ENCODE measurements at places on chromosomes 7 and 10.

DNA sequence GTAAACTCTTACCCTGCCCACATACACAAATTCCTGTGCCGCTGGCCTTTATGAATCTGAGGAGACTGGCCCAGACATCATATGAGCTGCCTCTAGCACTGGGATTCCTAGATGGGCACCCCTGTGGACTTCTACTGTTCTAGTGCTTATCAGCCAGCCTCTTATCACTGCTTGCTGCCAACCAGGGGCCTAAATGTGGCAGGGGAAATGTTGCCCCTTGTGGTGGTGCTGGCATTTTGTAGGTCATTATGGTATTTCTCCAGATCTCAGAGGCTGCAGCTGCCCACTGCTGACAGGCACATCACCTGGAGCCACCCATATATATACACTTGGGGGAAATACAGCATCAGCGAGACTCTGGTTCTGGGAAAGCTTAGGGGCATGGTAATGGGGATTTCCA, 5.4 kb downstream of the SFR1 start:
- DNase-seq, result peak; percentile 37

DNA sequence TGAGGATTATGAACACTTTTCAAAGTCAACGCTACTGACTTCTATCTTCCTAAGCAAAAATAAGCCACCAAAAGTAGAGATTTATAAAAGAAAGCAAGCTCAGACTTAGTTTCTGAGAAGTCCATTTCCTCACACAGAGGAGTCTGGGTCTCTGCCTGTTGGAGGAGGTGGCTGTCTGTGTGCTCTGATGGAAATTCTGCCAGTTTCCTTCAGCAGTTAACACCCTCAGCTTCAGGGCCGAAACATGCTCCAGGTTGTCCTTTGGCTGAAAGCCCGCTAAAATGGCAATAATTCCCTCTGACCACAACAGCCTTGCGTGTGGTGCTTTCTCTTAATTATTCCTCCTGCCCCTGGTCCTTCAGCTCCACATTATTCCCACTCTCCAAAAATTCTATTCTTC, 127.8 kb upstream of the LAMB4 start:
- DNase-seq, result no peak

DNA sequence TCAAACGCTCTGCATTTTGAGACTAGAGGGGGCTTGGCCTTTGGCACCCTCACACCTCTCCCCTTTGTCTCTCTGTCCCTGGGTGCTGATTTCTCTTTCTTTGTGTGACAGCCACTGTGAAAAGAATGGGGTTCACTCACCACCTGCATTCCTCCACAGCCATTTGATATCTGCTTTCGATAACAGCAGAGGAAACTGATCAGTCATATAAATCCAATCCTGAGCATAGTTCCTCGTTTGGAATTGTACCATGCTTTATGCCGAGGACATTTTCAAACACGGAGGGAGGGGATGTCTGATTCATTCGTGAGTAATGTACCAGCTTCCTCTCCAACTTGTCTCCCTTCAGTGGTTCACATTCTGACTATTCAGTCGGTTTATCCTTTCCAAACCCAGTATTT, 15.8 kb downstream of the MET start:
- DNase-seq, result no peak

DNA sequence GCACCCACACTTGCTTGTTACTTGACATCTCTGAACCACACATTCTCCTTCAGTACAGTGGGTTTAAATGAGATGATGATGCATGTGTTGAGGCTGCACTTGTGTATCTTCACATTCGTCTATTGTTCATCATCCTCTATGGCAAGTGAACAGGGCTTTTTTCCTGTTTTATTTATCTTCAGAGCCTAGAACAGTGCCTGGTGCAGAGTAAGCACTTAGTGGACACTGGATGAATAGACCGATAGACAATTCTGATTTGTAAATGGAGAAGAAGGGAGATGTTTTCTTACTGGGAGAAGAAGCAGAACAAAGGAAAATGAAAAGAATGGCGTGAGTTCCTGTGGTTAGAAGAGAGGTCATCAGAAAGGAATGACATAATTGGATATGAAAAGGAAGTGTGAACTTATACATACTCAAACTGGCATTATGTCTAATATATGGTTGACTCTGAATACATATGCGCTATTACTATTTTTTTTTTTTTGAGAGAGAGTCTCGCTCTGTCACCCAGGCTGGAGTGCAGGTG, 99.7 kb downstream of the AVL9 start:
- DNase-seq, result no peak

GRCh38 chr7:39631736-39632308, 8.4 kb downstream of the RALA start:
- DNase-seq, result no peak

DNA sequence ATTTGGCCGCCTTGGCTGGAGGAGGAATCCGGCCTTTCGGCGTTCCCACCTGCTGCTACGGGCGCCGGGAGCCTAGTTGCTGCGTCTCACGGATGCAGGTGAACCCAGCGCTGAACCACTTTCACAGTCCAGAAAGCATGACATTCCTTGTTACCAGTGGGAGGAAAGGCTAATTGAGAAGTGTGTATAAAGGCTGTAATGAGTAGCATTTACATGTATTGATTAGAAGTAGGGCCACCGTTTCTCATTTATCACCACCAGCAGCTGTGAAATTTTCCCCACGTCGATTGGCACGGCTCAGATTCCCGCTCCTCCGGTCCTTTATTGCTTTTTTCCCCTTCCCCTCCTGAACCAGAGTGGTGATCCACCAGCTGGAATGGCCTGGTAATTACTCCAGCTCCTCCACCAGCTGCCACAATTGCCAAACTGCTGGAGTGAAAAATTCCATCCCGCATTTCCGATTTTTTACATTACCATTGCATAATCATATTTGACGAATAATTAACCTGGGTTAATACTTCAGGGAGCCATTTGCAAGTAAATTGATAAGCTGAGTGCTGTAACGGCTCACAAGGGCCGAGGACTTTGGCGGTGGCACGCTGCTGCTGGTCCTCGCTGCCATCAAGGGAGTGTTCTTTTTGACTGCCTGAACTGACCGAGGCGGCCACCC, 153.3 kb downstream of the POU6F2 start:
- peak; percentile 4 for DNase-seq

- DNase-seq, result no peak
These were observed 4.5 kb downstream of the BUB3 start for GRCh38 chr10:123158682-123159081.

DNA sequence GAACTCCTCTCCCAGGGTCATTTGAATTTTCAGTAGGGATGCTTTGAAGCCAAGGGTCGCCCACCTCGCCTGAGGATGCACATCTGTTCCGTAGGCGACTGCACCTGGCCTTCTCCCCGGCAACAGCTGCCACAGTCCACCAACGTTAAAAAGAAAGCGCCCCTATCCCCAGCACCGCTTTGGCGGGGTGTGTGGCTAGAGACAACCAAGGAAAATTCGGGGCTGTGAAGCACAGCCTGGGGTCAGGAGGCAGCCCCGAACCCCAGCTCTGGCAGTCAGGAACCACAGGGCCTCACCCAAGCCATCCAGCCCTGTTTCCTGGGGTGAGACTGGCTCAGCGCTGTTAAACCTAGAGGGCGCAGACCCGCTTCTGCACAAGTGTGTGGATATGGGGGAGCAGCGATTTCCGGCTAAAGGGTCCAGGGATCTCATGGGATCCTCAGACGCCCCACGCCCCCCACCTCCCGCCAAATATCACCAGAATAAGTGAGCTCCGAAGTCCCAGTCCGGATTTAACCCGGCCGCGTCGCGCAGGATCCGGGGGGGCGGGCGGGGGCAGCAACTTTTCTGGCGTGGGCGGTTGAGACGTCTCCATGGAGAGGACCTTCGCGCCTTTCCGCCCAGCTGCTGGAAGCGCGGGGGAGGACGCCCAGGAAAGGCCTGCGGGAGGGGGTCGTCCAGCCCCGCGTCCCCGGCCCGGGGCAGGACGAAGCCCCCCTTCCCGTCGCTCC, 822 bp downstream of the ZC3HAV1L start:
- peak; percentile 62 for DNase-seq

- no peak for DNase-seq
These were observed 196.6 kb upstream of the FRMD4A start for GRCh38 chr10:14527134-14527844.

- peak; percentile 18 for DNase-seq
These were observed 70.5 kb downstream of the SFMBT2 start for GRCh38 chr10:7340179-7340874.
